ENCODE measurements at places on chromosomes 12 and 14.
A peak's percentile ranks its signal among the peaks of the same experiment; 100 is the strongest.

DNA sequence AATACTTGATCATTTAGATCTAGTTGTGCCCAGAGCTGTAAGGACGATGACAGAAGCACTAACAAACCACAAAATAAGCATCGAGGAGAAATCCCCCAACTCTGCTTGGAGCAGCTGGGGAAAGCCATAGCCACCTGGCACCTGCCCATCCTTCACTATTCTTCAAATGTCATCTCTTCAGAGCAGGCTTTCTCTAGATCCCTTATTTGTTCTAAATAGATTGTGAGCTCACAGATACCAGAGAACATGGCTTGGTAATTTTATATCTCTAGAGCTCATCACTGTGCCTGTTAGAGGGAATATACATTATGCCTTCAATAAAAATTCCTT lies 50.9 kb downstream of the GRIP1 start:
- no peak for DNase-seq

- no peak for DNase-seq
These were observed 770.7 kb downstream of the BCL11B start for GRCh38 chr14:98501335-98501734.

- no peak for DNase-seq
These were observed 104.9 kb upstream of the PMCH start for GRCh38 chr12:102302553-102302952.

- DNase-seq, result peak; percentile 33
These were observed 19.6 kb upstream of the GALNT8 start for GRCh38 chr12:4700621-4701026.

GRCh38 chr12:38099686-38100085 lies 216.9 kb upstream of the ALG10B start:
- no peak for DNase-seq

All from WTC11 (cell line).